Activated CD4-positive, alpha-beta T cell treated with anti-CD3 and anti-CD28 coated beads for 48 hours (primary cell): ENCODE measurements at places on chromosomes 6 and 20.

GRCh38 chr20:48483334-48484066, 344.3 kb downstream of the PREX1 start:
- DNase-seq: no peak

DNA sequence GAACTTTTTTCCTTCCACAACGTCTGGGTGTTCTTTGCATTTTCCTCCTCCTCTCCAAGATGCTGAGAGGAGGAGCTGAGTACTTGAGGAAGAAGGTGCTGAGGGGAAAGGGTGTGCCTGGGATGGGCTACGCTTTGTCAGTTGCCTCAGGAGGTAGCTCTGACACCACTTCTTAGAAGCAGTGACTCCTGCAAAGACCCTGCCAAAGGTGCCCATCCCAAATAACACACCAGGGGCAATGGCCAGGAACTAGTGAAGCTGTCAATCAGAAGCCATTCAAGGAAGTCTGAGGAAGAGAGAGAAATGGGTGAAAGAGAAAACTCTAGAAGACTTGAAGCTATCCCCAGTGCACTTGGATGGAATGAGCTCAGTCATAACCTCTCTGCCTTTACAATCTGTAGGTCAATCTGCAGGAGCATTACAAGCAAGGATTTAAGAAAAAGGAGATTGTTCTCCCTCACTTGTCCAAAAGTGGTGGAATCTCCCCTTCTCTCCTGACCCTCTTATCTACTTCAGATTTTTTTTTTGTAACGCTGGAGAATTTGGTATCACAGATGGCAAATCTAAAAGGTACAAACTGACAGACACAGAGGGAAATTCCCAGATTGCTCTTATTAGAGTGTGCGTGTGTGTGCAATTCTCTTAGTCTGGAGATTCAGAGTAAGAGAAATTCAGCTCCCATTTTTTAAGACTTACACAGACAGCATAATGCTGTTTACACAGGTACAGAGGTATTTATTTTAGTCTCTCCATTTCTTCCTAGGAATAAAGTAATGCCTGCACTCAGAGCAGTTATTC, 242.6 kb downstream of the GMPR start:
- DNase-seq: no peak

DNA sequence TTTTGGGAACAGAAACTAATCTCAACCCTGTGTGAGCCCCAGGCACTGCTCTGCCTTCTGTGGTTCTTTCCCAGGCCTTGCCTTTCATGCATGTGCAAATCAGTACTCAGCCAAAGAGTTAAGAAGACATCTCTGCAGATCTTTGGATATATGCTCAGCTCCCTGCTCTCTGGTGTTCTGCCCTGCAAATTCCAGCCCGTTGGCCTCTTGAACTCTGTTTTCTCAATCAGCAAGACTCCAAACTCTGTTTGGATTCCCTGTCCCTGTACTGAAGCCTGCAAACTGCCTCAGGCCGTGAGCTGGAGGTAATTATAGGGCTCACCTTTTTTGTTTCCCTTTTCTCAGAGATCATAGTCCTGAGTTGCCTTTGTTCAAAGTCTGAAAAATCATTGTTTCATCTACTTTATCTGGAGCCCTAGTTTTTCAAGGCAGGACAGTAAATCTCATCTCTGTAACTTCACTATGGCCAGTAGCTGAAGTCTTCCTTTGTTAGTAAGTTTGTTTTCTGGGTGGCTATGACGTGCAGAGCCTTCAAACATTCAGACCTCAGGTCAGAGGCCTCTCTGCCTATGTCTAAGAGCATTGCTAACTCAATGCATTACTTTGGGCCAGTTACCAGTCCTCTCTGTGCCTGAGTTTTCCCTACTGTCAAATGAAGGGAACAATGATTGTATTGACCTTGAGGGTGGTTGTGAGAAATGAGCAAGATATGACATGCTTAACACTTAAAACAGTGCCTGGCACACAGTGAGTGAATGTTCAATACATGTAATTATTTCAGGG, 15.9 kb upstream of the MDFI start:
- no peak for DNase-seq

DNA sequence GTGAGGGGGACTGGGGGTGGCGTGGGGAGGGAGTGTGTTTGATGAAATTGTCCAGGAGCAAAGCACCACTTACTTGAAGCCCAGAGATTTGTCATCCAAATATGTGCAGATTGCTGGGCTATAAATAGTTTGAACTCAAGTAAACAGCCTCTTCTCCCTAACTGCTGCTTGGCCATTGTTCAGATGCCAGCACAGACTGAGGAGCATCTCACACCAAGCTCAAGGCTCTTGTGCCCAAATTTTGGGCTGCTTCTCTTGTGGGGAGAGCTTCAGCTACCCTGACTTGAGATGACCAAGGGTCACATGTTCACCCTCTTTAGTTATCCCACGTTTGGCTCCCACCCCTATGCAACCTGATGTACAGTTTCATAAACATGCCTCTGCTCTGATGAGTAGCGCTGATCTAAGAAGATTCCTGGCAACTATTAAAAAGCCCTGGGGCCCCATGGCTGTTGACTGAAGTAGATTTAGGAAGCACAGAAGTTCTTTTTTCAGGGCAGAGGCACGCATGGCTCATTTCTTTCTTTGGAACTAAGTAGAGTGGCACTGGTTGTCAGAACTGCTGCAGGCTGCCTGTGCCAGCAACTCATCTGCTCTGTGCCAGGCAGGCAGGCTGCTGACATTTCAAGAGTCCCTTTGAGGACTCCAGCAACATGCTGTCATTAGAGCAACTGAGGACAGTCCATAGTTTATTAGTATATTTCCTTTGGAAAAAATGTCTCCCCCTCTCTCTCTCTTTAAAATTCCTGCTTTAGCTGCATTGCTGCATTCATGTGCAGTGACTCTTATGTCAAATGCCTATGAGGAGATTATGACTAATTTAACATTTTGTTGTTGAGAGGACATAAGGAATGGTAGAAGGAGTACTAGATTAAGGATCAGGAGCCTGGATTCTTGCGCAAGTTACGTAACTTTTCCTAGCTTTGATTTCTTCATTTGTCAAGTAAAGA, 9.6 kb upstream of the PKIG start:
- DNase-seq: no peak

DNA sequence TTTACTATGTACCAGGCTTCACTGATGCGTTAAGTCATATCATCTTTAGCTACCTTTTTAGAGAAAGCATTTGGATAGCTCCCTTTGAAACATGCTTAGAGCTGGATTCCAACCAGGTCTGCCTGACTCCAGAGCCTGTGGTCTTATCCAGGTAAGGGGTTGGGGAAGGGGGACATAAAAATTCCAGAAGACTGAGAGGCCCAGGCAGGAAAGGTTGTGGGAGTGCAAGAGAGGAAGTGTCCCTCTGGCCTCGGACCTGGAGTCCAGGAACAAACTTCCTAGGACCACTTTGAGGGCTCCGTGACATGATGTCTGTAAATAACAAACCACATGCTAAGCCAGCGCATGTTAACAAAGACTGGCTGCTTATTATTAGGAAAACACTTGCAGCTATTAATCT, 163.0 kb upstream of the KCNG1 start:
- DNase-seq: no peak

DNA sequence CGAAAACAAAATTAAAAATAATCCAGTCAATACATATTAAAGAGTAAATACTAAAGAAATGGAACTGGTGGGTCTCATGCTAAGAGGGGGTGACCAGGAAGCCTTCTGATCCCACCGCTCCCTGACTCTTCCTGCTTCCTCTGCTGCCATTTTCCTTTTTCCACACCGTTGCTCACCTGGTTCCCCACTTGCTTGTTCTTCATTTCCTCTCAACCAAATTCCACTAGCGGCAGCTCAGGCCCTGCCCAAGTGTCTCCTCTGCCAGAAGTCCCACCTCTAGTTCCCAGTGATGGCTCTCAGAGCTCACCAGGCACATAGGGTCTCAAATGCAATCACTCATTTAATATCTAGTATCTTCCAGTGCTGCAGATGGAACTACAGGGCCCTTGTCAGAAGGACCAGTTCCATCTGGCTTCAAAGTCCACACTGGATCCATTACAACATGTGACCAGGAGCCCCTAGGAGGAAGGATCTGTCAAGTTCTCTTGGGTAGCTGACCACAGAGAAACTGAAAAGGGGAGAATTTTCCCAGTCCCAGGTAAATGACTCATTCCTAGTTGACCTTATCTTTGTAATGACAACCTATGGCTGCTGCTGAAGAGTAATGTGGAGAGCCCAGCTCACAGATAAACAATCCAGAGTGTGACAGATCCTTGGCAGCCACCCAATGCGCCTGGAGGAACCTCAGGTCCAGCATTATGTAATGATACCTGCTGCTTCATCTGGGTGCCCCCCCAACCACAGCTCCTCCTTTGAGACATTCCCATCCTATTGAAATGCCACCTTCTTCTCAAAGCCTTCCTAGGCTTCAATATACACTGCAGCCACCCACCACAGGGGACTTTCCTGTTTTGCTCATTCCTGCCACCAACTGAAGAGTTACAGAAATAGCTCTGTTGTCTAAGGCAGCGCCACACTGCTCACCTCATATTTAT, 38.2 kb downstream of the ELMO2 start:
- DNase-seq: no peak

GRCh38 chr6:136063096-136063495, 187.0 kb downstream of the MTFR2 start:
- DNase-seq: no peak

- DNase-seq: no peak
These were observed 30.5 kb upstream of the GLP1R start for GRCh38 chr6:39018103-39018502.

DNA sequence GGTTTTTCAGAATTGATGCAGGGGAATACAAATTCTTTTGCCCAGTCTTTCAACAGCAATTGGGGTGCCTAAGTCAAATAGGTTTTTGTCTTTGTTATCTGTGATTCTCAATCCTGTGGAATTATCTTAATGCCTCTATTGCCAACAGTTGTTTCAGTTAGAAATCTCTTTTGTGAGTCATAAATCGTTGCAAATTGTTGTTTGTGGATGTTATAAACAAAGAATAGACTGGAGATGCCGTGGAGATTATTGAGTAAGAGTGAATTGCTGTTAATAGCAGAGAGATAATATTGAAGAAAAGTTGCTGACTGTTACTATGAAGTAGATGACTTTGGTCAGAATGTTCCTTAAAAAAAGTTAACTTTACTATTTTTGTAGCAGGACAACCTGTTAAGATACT, 63.7 kb upstream of the POPDC3 start:
- DNase-seq: no peak

DNA sequence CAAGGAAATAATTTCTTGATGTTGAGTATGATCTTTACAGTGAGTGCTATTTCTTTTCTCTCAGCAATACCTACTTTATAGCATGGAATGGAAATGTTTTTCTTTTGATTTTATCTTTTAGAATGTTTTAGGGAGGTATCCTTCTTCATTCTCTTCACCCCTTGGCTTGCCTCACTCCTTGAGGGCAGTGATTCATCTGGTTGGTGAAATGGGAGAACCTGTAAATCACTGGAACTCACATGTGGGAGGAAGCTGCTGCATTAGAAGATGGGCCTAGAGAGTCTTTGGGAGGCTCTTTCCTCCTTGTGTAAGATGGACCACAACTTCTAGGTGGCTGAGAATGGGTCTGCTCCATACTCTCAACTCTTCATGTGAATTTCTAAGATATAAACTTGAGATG, 244.8 kb upstream of the SYNCRIP start:
- DNase-seq: no peak

DNA sequence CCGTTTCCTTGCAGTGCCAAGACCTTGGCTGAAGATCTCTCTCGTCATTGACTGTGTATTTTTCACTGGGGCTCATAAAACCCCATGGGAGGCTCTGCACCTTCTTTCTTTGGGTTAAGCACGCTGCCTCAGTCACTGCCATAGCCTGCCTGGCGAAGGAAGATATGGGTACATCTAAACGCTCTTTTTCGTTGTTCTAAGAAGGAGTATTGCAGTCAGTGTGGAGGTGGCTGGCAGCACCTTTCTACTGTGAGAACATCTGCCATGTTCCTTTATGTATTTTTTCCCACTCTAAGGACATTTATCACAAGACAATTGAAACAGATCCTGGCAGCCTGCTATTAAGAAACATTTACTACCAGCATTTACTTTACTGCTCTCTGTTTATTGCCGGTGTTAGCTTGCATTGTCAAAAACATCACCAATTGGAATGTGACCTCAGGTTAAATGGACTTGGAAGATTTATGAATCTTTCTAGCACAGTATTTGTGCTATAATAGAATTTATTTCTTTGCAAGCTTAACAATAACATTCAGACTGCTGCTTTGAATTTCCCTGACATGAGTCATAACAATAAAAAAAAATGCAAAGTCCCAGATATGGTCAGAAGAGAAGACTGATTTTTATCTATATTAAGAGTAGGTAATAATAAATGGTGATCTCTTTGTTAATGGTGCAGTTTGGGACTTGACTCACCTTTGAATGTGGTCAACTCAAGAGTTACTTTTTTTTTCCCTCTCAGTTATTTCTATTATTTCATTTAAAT, 62.2 kb upstream of the CLDN20 start:
- no peak for DNase-seq

DNA sequence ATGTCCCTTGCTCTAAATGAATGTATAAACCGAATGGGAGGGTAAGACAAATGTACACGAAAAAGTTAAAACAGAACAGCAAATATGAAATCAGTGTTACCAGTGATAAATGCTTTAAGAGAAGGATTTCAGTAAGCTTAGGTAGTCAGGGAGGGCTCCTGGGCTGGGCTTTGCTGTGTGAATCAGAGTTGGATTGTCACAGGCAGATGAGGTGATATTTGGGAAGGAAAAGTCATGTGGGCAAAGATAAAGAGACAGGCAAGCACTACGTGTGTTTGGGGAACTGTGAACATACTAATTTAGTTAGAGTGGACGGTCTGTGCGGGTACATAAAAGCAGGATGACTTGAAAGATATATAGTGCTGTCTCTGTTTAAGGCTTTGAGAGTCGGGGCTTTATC, 114.8 kb downstream of the CRYBG1 start:
- no peak for DNase-seq

DNA sequence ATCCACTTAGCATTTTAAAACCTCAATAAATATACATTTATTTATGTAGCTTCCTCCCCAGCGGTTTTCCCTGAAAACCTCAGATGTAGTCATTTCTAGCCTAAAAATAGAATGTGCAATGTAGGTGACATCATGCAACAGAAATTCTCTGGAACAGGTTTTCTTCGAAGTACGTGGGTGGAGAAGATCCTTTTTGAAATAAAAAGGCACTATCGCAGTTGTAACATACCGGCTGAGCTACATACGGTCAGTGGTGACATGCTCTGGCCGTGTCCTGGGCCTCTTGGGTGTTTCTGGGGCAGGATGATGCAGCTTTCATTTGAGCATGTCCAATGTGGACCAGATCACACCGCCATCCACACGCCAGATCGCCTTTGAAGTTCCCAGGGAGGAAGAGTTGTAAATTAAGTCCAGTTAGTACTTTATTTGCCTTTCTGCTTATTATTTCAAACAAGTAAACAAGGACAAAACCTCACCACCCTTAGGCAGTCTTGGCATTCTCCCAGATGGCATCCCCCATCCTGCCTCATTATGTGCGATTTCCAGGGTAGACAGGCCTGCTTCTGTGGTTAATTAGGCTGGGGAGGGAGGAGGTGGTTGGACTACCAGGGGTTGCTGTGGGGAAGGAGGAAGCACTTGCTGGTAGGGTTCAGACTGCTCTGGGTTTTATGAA, 109.5 kb upstream of the CLDN20 start:
- DNase-seq: peak; percentile 43

GRCh38 chr6:138643210-138643609, 130.4 kb upstream of the CCDC28A start:
- no peak for DNase-seq
